Muscle of leg (tissue), 16 donors: ENCODE measurements at places on chromosomes 6 and 20. TPM values are rescaled to one million over a fixed set of nuclear protein-coding genes. Genes with fewer than 3 reads are reported as not detected.
A peak's percentile ranks its signal among the peaks of the same experiment; 100 is the strongest.

DNA sequence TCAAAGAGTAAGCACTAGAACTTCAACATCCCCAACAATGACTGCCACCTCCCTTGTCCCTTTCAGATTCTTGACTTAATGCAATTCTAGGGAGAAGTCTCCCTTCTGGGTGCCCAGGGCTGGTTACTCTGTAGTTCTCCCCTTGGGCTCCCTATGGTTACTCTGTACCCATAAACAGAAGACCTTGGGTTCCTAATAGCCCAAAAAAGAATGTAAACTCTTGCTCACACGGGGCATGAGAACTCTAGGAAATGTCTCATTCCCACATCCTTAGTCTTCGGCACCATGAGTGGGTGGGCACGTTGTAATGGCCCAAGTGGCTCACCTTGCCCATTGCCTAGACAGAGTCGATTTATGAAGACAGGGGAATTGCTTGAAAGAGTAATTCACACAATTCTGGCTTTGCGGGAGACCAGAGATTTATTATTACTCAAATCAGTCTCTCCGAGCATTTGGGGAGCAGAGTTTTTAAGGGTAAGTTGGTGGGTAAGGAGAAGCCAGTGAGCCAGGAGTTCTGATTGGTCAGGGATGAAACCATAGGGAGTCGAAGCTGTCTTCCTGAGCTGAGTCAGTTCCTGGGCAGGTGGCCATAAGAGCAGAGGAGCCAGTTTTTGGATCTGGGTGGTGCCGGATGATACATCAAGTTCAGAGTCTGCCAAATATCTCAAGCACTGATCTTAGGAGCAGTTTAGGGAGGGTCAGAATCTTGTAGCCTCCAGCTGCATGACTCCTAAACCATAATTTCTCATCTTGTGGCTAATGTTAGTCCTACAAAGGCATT is 61.2 kb upstream of the SIRPG start:
- peak; percentile 83 for DNase-seq

Gene HLA-DOA
- 1.5 TPM for total RNA-seq

Gene MTFR2
- 0.58 TPM for total RNA-seq

DNA sequence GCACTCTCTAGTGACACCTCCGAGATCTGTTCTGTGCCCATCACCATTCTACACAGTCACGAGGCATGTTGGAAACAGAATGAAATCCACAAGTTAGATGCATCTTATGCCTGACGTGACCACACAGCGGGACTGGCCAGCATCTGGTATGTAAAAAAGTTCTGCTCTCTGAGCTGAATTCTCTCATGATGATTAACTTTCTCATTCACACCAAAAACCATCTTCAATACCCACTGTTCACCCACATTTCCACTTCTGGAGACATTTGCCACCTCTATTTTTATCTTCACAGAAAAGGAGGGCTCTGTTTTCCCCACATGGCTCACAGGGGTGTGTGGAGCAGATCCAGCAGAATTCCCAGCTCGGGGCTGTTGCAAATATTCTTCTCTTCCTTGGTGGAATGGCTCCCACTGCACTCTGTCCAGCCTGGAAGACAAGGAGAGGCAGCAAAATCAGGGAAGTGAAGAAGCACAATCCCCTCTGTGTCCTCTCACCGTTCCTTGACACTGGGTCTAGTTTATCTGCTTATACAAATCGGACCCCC is 303.4 kb downstream of the TAF4 start:
- DNase-seq: no peak

DNA sequence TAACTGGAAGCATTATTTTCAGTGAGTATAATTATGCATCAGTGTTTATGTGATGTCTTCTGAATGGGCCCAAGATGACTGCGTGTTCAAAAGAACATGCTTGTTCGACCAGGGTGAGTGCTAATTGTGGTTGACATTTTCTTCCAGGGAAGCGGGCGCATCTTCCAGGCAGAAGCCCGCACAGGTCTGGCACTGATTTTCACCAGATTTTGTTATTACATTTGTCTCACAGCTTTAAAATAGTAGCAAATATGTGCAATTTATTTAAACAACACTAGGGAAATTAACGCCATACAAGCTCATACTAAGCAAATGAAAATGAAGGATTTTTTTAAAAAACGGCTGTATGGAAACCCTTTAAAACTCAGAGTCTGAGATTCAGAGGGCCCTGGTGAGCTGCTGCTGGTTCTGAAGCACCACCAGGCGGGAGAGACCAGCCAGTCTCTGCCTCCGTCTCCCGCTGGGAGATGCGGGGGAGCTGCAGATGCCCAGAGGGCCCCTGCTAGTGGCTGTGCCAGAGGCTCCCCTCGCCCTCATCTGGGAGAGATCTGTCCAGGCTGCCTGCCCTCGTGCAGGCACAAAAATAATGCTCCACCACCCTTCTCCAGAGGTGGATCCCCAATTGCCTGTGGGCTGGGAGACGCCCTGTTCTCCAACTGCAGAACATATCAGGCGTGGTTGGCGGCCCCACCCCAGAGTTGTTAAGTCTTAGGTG is 297.0 kb downstream of the TAF4 start:
- DNase-seq: no peak

DNA sequence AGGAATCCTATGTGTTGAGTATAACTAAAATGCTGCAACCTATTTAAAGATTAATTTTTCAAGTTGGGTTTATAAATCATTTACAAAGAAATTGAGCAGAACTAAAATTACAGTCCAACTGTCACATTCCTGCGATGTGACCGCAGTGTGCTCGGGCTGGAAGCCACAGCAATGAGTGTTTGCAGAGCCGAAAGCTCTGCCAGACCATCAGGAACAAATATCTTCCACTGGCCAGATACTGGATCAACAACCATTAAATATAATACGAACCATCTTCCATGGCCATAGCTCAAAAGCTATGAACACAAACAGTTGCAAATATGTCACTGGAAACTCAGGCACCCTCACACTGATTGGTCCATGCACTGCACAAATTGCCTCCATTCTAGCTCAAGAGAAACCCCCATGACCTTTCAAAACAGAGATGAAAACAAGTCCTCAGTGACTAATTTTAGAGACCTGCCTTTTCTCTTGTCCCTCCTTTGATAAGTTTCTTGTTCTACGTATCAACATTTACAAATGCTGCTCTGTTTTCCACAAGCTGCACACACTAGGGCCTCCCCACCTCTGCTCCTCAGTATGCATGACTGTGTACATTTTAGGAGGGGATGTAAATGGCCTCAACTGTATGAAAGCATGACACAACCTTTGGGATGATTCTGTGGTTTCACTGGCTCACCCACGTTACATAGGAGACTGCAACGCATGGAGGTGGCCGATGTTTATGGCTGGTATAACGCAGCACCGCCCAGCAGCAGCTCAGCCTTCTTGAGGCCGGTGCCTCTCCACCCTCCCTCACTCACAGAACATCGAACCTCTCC is 171.7 kb downstream of the WDR27 start:
- DNase-seq: peak; percentile 93

Gene DDX43
- 0.35 TPM for total RNA-seq
